ENCODE measurements at places on chromosomes 5 and 9. TPM values are rescaled to one million over a fixed set of nuclear protein-coding genes. Genes with fewer than 3 reads are reported as not detected.

AJM1 gene
- 6.9 TPM for polyA plus RNA-seq

RUSC2 gene
- polyA plus RNA-seq: 42.5 TPM

LCN15 gene
- not detected for polyA plus RNA-seq

SAXO1 gene
- 0.03 TPM for polyA plus RNA-seq

PCDHAC2 gene
- polyA plus RNA-seq: 0.67 TPM

SFXN1 gene
- polyA plus RNA-seq: 14.3 TPM

FAM221B gene
- polyA plus RNA-seq: not detected

FIBCD1 gene
- 2.4 TPM for polyA plus RNA-seq

RNF183 gene
- 0.15 TPM for polyA plus RNA-seq

ABL1 gene
- polyA plus RNA-seq: 125 TPM

LCN12 gene
- polyA plus RNA-seq: 0.41 TPM

ST8SIA4 gene
- polyA plus RNA-seq: 1.7 TPM

- no peak for DNase-seq
Observed at GRCh38 chr5:91318724-91319123, 64.4 kb downstream of the ARRDC3 start.

GRCh38 chr9:88521308-88521707 is 13.7 kb upstream of the NXNL2 start:
- DNase-seq: no peak

DNA sequence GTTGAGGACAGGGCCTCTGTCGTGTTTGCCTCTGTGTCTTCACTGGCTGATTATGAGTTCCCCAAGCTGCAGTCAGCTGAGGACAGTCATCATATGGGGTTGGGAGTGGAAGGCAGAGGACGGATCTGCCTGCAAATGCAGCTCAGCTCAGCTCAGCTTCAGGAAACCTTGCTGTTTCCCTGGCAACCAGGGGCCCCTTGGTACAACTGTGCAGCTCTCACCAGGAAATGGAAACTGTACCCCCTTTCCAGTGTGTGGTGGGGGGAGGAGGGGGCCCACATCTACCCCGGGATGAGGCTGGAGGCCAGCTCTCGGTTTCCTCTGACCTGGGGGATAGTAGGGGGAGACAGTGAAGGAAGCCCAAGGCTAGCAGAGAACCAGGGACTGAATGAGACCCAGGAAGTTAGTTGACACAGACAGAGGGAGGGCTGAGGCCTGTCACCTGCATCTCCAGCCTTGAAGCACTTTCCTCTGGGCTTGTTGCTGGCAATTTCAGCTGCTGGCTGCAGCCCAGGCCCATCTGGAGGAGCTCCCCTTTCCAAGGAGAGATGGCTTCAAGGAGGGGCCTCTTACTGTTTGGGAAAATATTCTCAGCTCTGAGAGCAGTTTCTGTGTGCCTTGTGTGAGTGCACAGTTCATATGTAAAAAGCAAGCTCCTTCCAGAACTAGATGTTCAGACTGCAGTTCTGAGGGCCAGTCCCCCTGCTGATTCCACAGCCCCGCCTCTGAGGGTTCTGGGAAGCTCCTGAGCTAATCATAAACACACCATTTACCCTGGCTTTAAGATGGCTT is 6.9 kb downstream of the ANXA6 start:
- DNase-seq: peak; percentile 60

- DNase-seq: no peak
Observed at GRCh38 chr5:25975885-25976284, 1062.5 kb downstream of the CDH9 start.

GRCh38 chr5:144332265-144332664 is 161.6 kb downstream of the KCTD16 start:
- no peak for DNase-seq

- DNase-seq: no peak
Observed at GRCh38 chr9:8223861-8224260, 424.3 kb upstream of the DMAC1 start.

DNA sequence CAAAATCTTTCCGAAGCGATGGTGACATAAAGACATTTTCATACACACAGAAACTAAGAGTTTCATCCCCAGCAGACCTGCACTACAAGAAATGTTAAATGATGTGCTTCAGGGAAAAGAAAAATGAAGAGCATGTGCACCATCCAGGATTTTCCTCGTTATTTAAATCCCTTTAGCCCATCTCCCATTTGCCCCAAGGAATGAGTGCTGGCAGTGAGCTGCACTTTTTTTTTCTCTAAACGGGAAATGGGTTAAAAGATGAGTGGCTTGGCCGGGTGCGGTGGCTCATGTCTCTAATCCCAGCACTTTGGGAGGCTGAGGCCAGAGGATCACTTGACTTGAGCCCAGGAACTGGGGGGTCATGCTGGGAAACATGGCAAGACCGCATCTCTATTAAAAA is 6.8 kb upstream of the LRRC14B start:
- DNase-seq: no peak

- no peak for DNase-seq
Observed at GRCh38 chr9:79221084-79221483, 350.7 kb upstream of the TLE4 start.

DNA sequence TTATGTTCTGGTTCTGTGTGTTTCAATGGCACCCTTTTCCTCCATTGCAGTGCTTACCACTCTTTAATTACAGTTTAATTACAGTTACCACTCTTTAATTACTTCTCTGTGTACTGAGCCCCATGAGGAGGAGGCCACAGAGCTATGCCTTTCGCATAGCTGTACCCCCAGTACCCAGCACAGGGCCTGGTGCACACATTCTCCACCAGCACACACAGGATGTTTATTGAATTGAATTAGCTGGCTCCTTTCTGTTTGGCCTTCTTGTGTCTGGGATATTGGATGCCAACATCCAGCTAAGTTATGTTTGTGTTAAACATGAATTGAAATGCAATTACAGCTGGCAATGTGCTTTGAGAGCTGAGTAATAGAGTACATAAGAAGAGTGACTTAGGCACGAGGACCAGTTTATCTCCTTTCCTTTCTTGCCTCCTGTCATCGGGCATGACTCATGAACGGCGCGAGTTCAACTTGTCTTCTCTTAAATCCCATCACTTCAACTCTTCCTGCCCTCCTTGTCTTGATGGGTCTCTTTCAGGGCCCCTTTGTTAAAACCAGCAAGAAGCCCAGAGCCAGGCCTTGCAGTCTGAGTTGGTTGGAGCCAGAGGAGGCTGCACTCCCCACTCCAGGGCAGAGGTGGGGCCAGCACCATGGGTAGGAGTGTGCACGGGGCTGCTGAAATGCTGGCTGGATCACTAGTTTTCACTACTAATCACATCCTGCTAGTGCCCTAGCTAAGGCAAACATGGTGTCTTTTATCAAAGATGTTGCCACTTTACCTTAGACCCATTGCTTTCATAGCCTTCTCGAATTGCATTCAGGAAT is 37.4 kb downstream of the MVB12B start:
- DNase-seq: no peak

DNA sequence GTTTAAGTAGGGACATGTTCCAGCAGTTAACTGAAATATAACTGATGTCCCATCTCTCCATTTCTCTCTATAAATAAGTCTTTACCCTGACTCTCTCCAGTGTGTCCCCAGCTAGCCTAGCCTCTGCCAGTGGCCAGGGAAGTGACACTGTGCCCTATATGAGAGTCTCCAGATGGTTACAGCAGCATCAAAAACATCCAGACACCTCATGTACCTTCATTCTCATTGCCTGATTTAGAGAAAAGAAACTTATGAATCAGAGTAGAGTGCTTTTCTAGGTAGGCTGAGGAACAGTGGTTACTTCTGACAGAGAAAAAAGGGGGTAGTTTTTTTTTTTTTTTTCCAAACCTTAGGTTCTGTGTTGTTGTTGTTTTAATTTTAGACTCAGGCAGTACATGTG is 148.5 kb downstream of the GNAQ start:
- no peak for DNase-seq

DNA sequence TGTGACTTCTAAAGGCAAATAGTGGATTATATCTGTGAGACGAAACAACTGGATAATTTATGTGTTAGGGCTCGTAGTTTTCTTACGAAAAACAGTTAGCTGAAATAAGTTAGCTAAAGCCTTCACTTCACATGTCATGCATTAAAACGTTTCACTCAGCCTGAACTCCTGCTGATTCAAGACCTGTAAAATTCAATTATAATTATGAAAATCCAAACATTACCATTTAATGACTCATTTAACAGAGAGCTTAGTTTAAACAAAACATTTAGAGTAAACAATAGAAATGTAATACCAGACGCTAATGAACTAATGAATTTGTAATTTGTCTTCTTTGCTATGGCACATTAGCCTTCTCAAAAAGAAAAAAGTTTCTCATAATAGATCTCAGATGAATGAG is 1.7 kb downstream of the TAL2 start:
- no peak for DNase-seq

DNA sequence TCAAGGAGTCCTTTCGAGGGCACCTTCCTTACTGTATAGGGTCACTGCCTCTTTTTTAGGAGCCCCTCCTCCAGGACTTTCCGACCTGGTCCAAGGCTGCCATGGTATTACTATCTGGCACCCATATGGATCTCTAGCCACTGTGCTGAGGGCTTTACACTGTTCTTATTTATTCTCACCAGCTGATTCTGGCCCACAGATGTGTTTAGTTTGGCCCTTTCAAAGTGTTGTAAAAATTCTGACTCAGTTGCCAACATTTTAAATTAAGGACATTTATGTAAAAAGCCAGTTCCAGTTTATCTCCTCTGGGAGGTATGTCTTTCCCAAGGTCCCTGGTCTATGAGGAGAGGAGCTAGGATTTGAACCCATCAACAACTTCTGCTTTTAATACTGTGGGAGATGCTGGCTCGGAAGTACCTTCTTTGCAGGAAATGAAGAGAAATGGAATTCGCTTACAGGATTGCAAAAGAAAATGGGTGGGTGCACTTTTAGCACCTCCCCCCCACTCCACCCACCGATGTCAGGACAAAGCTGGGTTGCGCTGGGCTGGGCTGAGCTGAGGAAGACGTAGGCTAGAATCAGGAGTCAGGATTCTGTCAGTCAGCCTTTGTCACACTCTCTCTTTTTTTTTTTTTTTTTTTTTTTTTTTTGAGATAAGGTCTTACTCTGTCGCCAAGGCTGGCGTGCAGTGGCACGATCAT is 7.8 kb downstream of the JADE2 start:
- DNase-seq: no peak

DNA sequence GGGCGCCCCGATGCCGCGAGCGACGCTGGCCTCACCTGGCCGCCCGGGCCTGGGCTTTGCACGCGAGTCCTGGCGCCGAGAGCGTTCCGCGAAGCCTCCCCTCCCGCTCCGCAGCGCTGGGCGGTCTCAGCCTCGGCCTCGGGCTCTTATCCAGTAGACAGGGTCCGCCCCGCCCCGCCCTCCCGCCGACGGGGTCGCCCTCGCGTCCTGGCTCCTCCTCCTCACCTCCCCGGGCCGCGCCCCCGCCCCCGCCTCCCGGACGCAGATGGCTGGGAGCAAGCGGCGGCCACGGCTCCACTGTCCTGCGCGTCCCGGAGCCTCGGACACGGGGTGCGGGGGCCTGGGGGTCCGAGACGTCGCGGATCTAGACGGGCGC is at the start of gene SLC6A3:
TSS of gene SLC6A3 (minus strand) at position 128 of the 376 bp plus-strand sequence. CDS start 2,243 bp downstream, outside the sequence.
- DNase-seq: no peak

DNA sequence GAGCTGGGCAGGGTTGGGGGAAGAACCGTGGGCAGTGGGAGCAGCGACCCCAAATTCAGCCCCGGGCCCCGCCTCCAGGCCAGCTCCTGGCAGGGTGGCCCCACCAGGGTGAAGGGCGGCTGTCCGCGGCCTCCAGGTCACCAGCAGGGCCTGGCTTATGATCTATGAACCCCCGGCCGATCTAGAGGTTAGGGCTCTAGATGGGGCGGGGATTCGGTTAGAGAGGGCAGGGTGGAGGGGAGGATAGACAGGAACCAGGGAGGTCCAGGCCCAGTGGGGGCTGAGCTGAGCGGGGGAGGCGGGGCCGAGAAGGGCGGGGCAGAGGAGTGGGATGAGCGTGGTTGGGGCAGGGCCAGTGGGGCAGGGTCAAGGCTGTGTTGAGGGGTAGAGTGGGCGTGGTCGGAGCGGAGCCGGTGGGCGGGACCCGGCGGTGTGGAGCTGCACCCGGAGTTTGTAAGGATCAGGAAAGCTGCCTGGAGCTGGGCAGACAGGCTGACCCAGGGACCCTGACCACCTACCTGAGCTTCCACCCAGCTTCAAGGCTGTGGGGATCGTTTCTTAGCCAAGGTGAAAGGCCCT is 29.3 kb upstream of the OBP2B start:
- DNase-seq: peak; percentile 29

GRCh38 chr5:158301186-158301585 is 442.2 kb upstream of the CLINT1 start:
- no peak for DNase-seq

- no peak for DNase-seq
Observed at GRCh38 chr5:137370096-137371071, 128.7 kb downstream of the SPOCK1 start.

- DNase-seq: no peak
Observed at GRCh38 chr5:164593982-164594381, 1088.6 kb downstream of the MAT2B start.

GRCh38 chr9:86974421-86974820 is 27.1 kb upstream of the GAS1 start:
- DNase-seq: no peak

- no peak for DNase-seq
Observed at GRCh38 chr9:16687678-16688369, 182.6 kb downstream of the BNC2 start.

- DNase-seq: no peak
Observed at GRCh38 chr9:94923326-94924089, 197.0 kb downstream of the AOPEP start.

DNA sequence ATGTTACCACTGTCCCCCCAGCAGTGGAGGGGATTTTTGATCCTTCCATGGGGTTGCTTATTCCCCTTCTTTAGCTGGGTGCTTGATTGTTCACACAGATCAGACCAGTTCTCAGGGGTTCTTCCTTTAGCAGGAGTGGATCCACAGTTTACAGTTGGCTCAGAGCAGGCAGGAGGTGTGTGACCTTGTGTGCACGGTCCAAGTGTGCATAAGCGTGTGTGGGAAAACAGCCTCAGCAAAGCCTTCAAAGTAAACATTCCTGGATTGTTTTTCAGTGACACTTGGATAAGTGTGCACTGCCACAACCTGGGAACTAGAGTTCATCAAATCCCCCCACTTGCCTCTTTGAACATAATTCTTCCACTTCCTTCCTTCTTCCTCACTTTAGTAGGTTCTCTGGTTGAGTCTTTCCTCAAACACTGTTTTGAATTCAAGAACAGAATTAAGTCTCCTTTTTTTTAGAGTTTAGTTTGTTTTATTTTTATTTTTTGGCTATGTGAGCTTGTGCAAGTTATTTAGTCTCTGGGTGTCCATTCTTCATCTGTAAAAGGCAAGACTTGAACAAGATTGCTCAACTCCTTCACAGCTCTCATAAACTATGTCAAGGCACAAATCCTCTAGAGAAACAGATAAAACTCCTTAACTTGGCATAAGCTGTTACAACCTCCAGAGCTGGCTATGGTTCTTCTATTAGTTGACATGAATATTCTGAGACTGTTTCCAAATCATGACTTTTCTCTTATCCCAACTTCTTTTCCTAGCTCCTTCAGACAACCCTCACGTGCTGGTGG is 78.0 kb downstream of the OSMR start:
- DNase-seq: no peak
